Stimulated activated CD4-positive, alpha-beta T cell treated with anti-CD3 and anti-CD28 coated beads, TNF-alpha, amount 100 ng/mL, for 4 hours (primary cell): ENCODE measurements at places on chromosomes 5 and 9.

DNA sequence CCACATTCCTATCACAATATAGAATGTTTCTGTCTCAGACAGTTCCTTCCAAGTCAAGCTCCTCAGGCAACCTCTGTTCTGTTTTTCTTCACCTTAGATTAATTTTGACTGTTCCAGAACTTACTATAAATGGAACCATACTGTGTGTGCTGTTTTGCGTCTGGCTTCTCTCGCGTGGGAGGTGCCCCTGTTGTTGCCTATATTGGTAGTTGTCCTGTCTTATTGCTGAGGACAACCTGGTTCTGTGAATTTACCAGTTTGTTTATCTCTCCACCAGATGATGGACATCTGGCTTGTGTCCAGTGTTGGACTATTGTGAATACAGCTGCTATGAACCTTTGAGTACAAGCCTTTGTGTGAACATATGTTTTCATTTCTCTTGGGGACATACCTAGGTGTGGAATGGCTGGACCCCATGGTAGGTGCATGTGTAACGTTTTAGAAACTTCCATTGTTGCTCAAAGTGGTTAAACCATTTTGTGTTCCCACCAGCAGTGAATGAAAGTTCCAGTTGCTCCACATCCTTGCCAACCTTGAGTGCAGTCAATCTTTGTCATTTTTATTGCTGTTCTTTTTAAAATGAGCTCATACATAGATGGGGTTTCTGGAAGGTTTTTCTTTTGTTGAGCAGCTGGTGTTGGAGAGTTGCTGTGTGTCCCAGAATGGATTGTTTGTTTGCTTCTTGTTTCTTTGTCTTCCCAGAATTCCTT is 18.1 kb downstream of the HMCN2 start:
- no peak for DNase-seq

- no peak for DNase-seq
Measured at GRCh38 chr9:71681104-71681707, 87.1 kb downstream of the CEMIP2 start.

GRCh38 chr9:33524306-33524947 is 376 bp downstream of the ANKRD18B start:
- DNase-seq = no peak

GRCh38 chr5:55234121-55234700 is 803 bp upstream of the CCNO start:
- DNase-seq = no peak

GRCh38 chr5:91477408-91477807 is 94.3 kb upstream of the ARRDC3 start:
- no peak for DNase-seq

GRCh38 chr5:109374625-109375024 is 35.1 kb downstream of the PJA2 start:
- no peak for DNase-seq

DNA sequence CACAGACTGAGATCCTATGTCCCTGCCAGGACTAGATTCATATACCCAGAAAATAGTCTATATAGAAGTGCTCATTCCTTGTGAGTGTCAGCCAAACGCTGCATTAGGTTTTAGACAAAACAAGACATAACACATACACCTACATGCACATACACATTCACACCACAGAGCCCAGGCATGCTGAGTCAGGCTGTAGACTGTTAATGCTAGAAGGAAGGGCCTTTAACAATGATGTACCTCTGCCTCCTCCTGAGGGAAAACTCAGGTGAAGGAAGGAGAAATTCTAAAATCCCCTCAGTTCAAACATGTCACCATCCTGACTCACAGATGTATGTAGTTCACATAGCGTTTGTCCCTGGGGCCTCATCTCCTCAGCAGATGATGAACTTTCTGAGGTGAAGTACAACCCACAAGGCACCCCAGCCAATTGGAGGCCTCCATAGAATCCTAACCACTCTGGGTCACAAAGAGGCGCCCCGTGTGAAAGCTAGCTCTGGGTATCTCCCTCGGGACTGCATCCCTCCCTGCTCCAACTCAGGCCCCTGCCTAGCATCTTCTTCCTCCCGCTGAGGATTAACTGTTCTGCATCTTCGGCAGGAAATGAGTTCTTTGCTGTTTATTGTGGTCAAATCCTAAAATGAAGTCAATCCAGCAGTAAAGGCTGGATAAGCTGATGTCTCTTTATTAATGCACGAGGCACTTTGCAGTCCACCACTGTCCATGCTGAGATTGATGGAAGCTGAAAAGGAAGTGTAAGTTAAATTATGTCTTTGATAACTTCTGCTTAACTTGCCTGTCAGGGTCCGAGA is 40.8 kb upstream of the FSTL4 start:
- DNase-seq = no peak

GRCh38 chr5:109143031-109143430 is 266.7 kb downstream of the PJA2 start:
- DNase-seq = no peak

DNA sequence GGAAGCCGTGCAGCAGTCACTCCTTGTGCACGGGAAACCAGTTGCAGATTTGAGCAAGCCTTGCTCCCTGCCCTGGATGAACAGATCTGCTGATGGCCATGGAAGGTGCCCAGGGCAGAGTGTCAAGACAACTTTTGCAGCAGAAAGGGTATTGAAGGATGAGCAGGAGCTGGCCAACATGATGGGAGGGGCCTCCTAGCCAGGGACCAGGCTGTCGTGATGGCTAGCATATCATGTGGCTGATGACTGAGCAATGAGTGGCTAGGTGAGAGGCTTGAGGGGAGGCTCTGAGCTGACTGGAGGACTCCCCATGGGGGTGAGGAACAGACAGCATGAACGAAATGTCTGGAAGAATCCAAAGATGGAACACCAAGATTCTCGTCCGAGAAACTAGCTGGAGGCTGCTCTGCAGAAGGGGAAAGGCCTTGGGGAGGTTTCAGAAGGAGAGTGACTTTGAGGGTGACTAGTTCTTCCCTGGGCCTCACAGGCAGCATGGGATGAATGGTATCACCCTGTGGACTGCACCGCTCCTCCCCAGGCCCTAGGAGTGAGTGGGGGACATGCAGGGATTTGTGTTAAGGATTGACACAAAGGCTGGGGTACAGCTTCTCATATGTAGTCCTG is 18.5 kb downstream of the PPARGC1B start:
- DNase-seq = no peak

DNA sequence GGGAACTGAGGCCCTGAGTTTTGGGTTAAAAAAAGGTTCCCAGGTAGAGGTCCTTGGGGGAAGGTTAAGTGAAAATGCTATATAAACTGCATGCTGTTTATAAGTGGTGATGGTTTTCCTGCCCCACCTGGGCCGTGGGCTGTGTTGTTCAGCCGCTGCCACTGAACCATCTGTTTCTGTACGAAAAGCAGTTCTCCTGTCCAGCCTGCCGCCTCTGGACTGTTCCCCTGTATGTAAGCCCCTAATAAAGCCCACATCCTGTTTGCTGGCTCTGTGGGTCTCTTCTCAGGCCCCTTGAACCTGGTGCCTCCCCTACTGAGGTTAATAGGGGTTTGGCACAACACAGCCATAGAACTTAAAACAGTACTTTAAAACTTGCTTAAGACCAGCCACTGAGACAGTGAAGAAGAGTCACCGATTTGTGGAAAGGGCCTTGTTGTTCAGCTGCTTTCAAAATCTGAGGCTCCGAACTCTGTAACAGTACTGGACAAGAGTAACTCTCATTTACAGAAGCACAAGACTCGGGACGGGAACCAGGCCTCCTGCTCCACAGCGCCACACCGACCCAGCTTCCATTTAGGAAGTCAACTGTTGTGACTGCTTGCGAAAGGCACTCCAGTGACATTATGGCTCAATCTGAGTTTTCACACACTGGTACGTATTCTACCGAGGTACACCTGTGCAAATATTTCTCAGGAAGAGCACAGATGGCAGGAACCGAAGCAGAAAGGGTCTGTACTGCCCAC is 192.5 kb downstream of the CDK5RAP2 start:
- DNase-seq = no peak

DNA sequence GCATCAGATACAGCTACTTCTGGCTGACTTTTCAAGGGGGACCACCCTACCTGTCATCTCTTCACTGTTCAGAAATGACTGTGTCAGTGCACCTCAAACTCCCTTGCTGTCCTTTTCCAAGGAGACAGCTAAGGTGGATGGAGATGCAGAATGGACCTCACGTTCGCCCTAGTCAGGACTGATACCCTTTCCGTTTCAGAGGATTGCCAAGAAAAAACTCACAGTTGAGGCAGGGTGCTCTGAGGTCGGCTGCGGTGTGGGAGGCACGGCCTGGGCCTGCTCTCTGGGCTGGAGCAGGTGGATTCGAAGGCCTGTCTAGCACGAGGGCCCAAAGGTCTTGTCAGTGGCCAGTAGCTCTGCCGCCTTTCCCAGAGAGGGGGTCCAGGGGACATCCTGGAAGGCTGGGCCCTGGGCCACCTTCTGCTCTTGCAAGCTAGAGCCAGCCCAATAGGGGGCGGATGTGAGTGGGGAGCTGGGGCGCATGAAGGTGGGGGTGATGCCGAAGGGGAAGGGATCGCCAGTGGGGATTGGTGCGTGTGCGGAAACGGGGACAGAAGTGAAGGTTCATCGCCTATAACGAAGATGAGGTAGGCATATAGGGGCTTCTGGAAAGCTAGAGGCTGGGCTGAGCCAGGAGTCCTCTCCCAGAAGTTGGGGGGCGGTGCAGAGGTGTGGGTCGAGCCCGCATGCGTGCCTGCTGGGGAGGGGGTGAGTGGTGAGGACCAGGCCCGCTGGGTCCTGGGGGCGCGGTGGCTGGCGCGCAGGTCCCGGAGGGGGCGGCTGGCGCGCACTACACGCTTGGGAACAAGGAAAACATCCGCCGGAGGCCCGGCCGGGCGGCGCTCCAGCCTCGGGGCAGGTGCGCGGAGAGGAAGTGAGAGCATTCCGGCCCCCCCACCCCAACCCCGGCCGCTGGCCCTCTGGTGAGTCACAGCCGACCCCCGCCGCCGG is 2.5 kb upstream of the MSMP start:
- DNase-seq = peak; percentile 63

- no peak for DNase-seq
Measured at GRCh38 chr5:166505544-166505943, 1785.9 kb upstream of the WWC1 start.

DNA sequence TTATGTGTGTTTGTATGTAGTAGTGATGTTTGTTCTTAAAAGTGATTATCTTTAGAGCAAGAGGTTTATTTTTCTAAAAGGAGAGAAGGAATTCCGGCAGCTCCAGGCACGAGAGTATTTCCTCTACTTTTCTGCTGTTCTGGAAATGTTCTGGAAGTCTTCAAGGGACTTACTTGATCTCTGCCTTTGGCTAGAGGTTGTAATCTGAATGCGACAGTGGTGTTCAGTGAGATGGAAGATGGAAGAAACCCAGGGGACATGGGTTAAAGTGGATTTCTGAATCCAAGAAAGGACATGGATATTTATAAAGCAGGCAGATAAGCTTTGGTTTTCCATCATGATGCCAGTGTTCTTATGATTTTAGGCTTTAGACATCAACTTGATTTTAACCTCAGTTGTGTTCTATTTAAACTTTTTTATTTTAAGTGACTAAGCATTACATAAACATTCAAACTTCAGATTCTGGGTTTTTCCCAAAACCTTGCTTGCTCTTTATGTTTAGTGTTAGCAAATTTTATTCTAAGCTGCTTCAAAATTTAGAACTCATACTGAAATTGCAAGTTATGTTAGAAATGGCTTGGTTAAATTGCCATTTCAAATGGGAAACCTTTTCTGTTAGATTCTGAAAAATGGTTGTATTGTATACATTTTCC is 3.6 kb downstream of the GPR21 start:
- no peak for DNase-seq

DNA sequence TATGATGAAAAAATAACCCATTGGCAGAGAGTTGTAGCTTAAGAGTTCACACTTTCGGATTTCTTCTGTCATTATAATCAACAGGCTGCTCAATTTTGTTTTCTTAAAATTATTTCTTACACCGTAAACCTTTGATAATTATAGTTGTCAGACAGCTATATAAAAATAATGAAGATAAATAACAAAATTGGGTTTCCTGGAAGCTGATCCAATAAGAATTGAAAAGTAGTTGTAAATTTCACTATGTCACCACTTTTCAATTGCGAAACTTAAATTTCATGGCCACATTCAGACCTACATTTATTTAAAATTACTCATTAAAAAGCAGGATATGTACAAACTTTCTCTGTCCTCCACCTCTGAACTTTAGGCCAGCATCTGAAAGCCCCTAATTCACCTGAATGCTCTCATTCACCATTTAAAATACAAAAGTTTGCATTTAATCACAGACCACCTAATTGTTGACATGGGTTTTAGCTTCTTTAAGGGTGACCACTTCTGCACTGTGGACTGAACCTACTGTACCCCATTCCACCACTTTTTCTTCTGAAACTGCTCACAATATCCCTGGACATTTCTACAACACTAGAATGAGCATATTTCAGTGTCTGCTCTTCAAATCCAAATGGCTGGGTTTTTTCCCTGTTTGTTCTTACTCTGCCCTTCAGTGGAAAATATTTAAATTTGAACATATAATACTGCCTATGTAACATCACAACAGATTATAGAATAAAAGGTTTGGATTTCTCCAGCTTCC is 680 bp downstream of the SELENOP start:
- no peak for DNase-seq
